CD4-positive, alpha-beta T cell treated with Interleukin-6 at 100 ng/mL for 8 hours (primary cell): ENCODE measurements at places on chromosomes 3 and 15.

GRCh38 chr3:128775906-128776542 is 50.0 kb downstream of the RAB7A start:
- no peak for DNase-seq

- DNase-seq, result no peak
Measured at GRCh38 chr15:78370013-78370412, 29.9 kb downstream of the CRABP1 start.

DNA sequence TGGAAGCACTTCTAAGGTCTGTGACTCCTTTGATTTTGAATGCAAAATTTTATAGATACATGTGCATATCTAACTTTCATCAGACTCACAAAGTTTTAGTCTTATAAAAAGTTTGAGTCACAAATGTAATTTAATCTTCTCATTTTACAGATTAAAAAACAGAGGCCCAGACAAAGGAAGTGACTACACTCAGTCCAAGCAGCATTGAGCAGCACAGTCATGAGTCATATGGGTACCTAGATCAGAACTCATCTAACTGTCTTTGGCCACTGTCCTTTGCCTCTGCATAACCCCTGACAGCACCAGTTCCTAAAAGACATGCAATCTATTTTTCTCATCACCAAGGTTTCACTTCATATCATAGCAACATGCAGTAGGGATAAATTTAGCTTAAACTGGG is 210.7 kb upstream of the KCNH8 start:
- no peak for DNase-seq

- peak; percentile 57 for DNase-seq
Measured at GRCh38 chr3:69410301-69410700, 24.4 kb upstream of the FRMD4B start.

DNA sequence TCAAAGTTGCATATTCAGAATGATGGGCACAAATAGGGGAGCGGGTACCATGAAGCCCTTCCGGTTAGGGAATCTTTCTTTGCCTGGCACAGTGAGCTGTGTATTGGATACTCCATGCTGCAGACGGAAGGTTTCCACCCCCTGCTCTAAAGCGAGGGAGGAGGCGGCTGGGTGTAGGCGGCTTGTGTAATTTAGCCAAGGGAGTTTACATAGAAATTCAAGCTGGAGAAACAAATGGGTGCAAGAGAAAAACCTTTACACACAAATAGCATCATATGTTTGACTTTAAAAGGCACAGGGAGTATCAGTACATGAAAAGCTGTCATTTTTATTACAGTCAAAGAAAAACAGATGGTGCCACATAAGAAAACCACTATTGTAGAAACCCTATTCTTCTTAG is 59.3 kb upstream of the ADCY5 start:
- DNase-seq, result no peak
